ENCODE measurements at places on chromosomes 7 and 10.

- DNase-seq, result no peak
Measured at GRCh38 chr10:45398595-45398994, 24.6 kb downstream of the ALOX5 start.

DNA sequence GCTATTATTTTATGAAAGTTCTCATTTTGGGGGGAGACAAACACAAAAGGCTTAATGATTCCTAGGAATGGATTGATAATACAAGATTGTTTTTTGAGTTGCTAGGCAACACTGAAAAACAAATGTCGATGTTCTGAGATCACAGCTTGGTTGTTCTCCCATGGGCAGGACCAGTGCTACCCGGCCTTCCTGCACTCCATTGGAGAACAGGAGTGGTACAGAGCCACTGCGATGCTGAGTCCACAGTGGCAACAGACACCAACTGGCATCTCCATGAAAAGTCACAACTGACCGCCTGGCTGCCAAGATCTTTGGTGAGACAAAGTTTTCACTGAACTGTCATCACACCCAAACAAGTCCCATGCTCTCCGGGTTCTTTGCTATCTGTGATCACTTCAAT is 68.9 kb upstream of the NMT2 start:
- no peak for DNase-seq

GRCh38 chr10:80072584-80072983 is 5.9 kb upstream of the TMEM254 start:
- no peak for DNase-seq

GRCh38 chr7:11707606-11708193 is 124.3 kb downstream of the THSD7A start:
- no peak for DNase-seq

- no peak for DNase-seq
Measured at GRCh38 chr7:47477191-47478016, 104.5 kb downstream of the TNS3 start.

- no peak for DNase-seq
Measured at GRCh38 chr10:111211706-111212105, 134.9 kb downstream of the ADRA2A start.

DNA sequence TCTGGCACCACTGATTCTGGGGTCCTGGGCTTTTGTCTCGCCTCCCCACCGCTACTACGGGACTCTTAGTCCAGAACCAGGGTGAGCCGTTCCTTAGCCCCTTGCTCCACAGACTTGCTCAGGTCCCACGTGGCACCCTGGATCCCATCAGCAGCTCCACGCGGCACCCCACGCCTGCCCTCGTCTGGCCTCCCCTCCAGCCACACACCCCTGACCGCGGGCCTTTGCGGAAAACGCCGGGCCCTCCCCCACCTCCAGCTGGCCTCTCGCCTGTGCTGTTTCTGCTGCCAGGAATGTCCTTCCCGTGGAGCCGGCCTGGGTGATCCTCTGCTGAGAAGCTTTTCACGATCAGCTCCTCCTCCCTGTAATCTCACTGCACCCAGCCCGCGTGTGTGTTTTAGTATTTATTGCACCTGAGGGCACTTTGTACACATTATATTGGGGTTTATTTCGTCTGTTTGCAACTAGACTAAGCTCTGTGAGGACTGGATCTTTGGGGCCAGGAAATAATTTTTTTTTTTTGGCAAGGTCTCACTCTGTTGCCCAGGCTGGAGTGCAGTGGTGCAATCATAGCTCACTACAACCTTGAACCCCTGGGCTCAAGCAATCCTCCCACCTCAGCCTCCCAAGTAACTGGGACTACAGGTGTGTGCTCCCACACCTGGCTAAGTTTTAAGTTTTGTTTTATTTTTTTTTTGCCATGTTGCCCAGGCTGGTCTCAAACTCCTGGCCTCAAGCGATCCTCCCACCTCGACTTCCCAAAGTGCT is 10.5 kb upstream of the TTYH3 start:
- no peak for DNase-seq

DNA sequence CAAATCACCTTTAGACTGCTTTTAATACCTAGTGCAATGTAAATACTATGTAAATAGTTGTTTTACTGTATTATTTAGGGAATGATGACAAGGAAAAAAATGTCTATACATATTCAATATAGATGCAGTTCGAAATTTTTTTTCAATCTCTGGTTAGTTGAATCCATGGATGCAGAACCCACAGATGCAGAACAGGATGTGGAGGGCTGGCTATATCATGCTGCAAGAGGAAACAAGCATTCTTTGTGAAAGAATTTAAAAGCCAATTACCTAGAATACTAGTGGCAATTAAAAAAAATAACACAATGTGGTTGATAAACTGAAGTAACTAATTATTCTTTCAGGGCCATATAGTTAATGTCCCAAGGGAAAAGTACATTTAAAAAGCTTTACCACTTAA is 170.4 kb downstream of the ZNF438 start:
- peak; percentile 34 for DNase-seq

DNA sequence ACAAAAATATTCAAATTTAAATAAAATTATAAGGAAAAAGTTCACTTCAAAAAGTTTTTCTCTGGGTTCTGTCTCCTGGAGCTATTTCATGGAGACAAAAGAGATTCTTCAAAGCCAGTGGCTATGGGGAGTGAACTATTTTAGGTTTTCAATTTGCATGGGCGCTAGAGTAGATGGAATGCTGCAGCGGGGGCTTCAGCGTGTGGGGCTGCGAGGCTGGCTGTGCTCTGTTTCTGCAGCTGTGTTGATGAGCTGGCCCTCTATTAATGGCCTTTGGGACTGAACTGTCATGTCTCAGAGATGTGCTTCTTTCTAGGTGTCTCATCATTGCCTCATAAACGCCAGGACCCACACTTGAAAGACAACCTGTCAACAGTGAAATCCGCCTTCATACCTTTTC is 108.4 kb upstream of the NPY start:
- no peak for DNase-seq

DNA sequence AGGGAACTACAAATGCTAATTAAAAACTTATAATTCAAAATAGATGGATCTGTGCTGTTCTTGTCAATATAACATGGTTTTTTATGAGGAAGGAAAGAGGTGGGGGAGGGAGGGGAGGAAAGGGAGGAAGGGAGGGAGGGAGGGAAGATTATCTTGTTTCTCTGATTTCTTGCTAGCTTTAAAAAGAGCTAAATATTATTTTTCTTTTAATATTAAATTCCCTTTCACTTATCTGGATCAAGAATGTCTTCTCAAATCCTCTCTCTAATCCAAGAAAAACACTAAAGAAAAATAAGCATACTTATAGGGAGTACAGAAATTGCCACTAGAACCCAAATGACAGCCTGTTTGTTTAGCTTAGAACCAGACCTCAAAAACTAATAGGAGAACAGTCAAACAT is 55.2 kb downstream of the LRRN3 start:
- DNase-seq, result no peak

- DNase-seq, result peak; percentile 55
Measured at GRCh38 chr7:36775061-36775620, 50.8 kb upstream of the AOAH start.

- no peak for DNase-seq
Measured at GRCh38 chr7:138125598-138126111, 49.4 kb downstream of the AKR1D1 start.

GRCh38 chr7:42677751-42678699 is 233.8 kb downstream of the C7orf25 start:
- DNase-seq, result no peak

DNA sequence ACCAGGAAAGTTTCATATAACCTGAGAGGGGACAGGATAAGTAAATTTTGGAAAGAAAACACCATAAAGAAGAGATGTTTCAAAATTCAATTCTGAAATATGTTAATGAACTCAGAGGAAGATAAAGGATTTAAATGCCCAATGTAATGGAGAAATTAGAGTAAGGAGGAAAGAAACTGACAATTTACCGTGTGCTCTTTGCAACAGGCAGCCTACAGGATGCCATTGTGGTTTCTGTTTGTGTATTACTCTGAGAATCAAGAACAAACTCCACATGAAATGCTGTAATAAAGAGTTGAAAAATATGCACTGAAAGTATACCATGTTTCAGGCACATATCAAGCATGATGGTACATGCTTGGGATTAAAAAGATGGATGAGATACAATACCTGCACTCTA is 44.8 kb upstream of the GLCCI1 start:
- no peak for DNase-seq

GRCh38 chr7:34759477-34760125 is 101.6 kb downstream of the NPSR1 start:
- no peak for DNase-seq

- no peak for DNase-seq
Measured at GRCh38 chr7:77481615-77482014, 55.5 kb upstream of the PTPN12 start.

DNA sequence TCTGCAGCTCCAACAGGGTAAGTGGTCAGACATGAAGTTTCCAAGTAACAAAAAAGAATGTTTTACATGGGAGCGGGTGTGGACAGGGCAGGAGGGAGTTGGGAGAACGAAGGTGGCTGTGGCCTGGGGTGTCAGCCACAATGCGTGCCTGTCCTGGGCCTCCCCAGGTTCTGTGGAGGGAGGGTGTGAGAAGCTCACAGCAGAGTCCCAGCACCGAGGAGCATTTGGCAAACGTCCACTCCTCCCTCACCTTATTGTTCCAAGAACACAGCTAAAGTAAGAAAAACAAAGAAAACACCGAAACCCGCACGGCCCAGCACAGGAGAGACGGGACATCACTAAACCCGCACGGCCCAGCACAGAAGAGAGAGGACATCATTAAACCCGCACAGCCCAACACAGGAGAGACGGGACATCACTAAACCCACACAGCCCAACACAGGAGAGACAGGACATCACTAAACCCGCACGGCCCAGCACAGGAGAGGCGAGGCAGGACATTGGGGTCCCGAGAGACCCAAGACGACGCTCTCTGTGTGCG is 226.4 kb downstream of the MAD1L1 start:
- DNase-seq, result no peak

- DNase-seq, result no peak
Measured at GRCh38 chr7:43038254-43038653, 74.2 kb upstream of the HECW1 start.

DNA sequence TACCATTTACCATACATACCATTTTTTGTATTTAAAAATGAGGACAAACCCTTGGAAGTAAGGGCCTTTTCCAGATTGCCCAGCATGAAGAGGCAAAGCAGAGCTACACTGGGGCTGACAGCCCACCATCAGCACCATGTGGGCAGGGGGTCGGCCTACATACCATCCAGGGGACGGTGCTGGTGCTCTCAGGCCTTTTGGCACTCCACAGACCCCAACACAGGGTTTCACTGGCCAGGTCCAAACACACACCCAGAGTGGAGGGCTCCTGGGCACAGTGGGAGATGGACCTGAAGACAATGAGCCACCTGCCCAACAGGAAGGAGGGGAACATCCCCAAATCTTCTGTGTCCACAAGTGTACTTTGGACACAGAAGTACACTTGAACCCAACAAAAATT is 69.2 kb upstream of the CAMK2B start:
- no peak for DNase-seq

- DNase-seq, result no peak
Measured at GRCh38 chr7:105980645-105981396, 17.8 kb downstream of the CDHR3 start.

GRCh38 chr7:55170335-55171069 is 151.7 kb downstream of the EGFR start:
- DNase-seq, result no peak

DNA sequence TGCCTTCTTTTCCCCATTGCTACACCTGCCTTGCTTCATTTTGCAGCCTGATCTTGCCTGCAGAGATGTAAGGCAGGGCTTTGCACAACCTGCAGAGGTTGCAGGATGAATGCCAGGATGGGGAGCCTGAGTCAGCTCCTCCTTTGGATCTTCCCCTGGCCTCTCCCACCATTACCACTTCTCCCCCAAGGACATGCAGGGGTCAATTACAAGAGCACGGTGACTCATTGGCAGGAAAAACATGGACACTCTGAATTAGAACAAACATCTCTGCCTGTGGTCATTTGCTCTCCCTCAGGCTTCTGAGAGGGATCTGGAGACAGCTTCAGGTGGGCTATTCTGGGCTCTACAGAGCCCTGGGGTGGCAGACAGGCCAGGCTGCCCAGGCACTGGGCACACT is 89.2 kb downstream of the HERPUD2 start:
- no peak for DNase-seq

DNA sequence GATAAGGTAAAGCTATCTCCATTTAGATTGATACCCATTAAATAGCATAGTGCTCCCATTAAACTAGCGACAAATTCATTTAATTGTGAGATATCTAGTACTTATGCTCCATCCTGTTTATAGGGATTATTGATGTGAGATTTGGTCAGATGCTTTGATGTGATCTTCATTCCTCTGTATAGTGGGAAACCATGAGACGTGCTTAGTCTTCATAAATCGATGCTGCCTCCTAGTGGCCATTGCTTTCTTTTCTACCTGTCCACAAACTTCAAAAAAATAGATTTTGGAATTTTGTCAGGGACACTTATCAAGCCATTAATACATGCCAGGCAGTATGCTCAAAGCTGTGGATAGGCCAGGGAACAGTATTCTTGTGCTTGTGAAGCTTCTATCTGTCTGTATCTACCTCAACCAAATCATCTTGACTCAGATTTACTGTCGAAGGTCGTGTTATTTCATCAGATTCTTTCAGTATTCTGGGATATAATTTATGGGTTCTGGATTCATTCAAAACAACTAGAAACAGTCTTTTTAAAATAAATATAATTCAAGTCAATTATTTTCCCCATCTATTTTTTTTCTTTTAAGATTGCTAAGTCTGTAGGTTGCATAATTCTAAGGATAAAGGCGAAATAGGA is 12.0 kb downstream of the LSM8 start:
- DNase-seq, result peak; percentile 21

- DNase-seq, result no peak
Measured at GRCh38 chr10:95474228-95475002, 86.8 kb downstream of the SORBS1 start.

DNA sequence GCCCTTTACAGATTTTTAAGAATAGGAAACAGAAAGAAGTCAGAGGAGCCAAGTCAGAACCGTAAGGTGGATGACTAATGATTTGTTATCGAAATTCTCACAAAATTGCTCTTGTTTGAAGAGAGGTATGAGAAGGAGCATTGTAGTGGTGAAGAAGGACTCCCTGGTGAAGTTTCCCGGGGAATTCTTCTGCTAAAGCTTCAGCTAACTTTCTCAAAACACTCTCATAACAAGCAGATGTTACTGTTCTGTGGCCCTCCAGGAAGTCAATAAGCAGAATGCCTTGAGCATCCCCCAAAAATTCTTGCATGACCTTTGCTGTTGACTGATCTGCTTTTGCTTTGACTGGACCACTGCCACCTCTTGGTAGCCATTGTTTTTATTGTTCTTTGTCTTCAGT is 152.9 kb downstream of the HGF start:
- DNase-seq, result no peak

GRCh38 chr10:32156031-32156495 is 99.8 kb upstream of the KIF5B start:
- no peak for DNase-seq

Data from HL-60 (cell line).